ENCODE measurements at places on chromosomes 1 and 21. TPM values are rescaled to one million over a fixed set of nuclear protein-coding genes. Genes with fewer than 3 reads are reported as not detected.

Gene ADORA3
- not detected for total RNA-seq

Gene DHDDS
- total RNA-seq: 37.8 TPM

Gene RIPK4
- total RNA-seq: 0.76 TPM

Gene GPR153
- 5.0 TPM for total RNA-seq

Gene NKAIN1
- 0.43 TPM for total RNA-seq

DNA sequence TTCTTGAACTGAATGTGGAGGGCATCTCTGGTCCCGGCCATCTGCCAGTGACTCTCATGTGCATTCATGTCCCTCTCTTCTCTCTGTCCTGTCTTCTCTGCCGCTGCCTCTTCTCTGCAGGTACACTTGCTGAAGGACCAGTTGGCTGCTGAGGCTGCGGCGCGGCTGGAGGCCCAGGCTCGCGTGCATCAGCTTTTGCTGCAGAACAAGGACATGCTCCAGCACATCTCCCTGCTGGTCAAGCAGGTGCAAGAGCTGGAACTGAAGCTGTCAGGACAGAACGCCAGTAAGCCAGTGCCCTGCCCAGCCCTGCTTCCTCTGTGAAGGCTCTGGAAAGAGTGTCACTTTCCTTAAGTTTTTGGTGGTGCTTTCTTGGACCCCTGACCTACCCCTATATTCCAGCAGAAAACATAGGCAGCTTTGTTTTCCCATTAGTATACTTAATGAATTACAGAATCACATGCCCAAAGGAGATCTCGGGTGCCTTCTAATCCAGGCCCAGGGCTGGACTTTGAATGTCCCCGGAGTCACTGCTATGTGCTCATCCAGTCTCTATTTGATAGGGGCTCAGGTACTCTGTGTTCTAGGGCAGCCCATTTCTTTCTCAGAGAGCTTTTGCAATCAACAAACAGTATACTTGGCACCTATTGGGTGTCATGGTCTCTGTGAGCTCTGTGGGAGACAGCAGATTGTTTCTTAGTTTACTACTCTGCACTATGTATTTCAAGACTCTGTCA is 11.2 kb downstream of the SPATA46 start:
- DNase-seq: no peak

GRCh38 chr21:41927727-41928409 is 25.9 kb downstream of the C2CD2 start:
- DNase-seq: no peak

DNA sequence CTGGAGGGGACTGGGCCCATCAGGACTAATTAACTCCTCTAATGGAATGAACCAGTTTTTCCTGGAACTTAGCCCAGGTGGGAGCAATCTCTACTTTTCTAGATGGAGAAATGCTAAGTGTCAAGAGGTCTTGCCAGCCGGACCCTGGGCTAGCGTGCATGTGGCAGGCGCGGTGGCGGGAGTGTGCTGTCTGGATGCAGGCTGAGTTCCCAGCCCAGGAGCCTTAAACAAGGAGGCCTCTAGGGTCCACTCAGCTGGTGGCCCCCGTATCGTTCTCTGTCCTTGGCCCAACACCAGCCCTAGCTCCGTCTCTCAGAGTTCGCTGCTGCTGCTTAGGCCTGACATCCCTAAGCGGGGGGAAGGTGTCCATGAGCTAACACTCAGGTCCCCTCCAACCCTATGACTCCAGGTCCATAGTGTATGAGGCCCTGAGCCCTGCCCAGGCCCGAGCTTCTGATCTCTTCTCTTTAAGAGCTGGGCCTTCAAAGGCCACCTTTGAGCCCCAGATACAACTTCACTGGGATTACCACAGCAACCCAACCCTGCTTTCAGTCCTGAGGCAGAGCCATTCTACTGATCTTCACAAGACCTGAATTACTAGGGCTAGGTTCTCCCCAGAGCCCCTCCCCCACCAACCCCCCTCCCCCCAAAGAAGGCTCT is 3.7 kb upstream of the KCNC4 start:
- DNase-seq: no peak

DNA sequence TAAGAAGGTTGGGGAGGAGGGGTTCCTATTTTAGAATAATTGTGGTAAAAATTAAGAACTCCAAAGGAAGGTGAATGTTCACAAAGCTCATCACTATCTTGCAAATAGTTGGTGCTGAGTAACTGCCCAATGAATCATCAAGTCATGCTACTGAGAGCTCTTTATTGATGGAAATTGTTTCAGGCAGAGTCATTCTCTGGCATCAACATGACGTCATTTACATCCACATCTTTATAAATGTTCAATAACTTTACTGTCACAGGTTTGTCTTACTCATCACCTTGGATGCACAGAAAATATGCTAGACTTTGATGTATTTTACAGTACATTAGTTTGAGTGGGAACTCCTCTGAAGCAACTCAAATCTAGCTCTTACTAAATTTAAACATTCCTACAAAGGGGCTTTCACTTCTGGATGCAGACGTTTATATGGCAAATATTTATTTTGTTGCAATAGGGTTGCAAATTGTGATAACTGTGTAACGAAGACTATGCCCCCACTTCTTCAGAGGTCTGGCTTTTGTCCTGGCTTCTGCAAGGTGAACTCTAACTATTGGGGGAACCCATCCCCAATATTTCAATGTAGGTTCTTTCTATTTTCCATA is 273.7 kb upstream of the AJAP1 start:
- no peak for DNase-seq

DNA sequence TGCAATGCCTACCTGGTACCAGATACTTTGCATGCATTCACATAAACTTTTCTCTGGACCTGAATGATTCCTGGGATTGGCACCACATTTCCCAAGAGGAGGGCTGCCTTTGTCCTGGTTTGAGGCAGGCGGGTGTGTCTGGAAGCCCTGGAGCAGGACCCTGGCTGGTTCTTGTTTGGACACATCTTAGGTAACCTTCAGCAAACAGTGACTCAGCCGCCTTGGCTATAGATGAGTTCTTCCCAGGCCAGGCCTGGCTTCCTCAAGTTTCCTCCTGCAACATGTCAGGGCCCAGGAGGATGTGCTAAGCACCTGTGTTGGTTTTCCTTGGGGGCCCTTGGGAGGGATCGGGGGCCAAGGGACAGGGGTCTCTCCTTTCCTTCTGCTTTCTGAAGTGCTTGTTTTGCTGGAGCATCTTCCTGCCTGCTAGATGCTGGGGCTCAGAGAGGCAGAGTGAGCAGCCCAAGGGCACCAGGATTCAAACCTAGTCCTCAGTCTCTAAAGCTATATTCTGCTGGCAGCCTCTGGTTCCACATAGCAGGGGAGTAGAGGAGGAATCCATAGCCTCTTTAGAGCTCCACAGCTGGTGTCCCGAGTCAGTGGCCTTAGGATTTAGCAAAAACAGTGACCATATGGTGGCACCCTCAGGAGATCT is 38.2 kb downstream of the PAX7 start:
- peak; percentile 45 for DNase-seq

DNA sequence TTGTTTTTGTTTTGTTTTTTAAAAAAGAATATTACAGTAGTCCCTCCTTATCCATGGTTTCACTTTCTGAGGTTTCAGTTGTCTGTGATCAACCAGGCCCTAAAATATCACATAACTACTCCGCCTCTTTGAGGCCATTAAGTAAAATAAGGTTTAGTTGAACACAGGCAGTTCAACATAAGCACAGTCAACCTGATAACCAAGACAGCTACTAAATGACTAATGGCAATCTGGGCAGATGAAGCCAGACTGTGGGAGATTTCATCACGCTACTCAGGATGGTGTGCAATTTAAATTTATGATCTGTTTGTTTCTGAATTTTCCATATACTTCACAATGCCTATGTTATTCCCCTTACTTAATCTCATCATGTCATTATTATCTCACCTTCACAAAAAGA is 30.1 kb downstream of the LDLRAD1 start:
- DNase-seq: no peak

GRCh38 chr21:34813266-34813894 is 144.6 kb downstream of the CLIC6 start:
- no peak for DNase-seq

DNA sequence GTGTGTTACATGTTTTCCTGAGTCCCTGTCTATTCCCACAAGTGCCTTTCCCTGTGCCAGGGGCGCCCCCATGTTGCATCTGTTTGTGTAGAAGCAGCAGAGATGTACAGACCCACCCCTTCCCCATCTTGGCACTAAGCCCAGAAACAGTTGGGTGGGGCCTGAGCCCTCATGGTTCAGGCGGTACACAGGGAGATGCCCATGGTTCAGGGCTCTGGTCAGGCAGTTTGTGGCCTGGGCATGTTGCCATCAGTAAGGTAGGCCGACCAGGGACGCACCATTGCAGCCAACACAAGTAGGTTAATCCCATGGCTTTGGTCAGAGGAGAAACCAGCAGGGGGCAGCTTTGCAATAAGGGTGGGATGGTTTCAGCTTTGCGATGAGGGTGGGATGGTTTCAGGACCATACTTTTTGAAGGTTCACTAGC is 914 bp upstream of the ADGRB2 start:
- no peak for DNase-seq

GRCh38 chr1:203045821-203046594 is 19.7 kb downstream of the PPFIA4 start:
- no peak for DNase-seq

All from MG63 (cell line).